ENCODE measurements at places on chromosomes 12 and 14. TPM values are rescaled to one million over a fixed set of nuclear protein-coding genes. Genes with fewer than 3 reads are reported as not detected.

GPR135 gene
- total RNA-seq: 2.6 TPM

CCDC177 gene
- total RNA-seq: not detected

STON2 gene
- total RNA-seq: not detected

NTF3 gene
- 4.8 TPM for total RNA-seq

MARK3 gene
- 80.6 TPM for total RNA-seq

CEBPE gene
- not detected for total RNA-seq

PSME1 gene
- 58.9 TPM for total RNA-seq

DACT1 gene
- total RNA-seq: 26.9 TPM

NRIP2 gene
- total RNA-seq: not detected

MGST1 gene
- 141 TPM for total RNA-seq

NELL2 gene
- total RNA-seq: not detected

EMP1 gene
- total RNA-seq: 744 TPM

Data from GM23248 (cell line).